NCI-H345 (cell line): ENCODE measurements at places on chromosomes 12 and 14.

DNA sequence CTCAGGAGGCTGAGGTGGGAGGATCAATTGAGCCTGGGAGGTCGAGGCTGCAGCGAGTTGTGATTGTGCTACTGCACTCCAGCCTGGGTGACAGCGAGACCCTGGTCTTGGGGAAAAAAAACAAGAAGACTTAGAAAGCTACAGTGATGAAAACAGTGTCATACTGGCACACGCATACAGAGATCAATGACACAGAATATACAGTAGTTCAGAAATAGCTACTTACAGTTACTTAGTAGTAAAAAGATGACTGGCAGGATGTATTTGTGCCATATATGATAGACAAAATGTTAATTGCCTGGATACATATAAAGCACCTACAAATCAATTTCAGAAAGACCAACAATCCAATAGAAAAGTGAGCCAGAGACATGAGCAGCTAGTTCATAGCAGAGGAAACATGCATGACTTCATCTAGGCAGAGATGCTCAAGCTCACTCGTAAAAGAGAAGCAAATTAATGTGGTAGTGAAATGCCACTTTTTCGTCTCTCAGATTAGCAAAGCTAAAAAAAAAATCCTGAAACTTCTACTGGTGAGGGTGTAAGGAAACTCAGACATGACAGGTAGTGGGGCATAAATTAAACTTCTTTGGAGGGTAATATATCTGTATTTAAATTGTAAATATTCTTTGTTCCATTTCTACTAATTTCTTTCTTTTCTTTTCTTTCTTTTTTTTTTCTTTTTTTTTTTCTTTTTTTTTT is 2.5 kb upstream of the ALDH2 start:
- DNase-seq: no peak

DNA sequence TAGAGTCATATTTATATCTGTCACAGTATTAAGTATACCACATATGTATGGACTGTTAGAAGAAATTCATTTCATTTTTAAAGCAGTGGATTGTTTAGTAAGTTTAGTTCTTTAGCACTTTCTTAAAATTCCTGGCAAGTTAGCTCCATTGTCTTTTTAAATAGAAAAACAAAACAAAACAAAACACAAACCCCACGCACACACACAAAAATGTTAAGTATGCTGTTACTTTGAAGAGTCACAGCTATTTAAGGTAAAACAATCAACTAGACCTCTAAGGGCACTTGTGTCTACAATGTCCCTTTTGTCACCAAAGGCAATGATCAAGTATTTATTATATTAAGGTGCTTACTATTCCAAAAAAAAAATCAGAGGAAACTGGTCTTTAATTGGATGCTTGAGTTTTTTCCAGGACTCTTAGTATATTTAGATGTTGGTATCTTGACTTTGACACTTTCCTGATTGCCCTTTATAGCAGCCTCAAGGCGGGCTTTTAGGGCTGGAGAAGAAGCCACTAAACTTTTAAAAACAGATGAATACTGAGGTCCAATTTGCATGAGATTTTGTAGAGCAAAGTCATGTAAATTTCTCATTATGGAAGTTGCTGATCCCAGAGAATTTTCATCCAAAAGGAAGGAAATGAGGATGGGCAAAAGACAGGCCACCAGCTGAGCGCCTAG is 85.5 kb upstream of the HECTD1 start:
- DNase-seq: no peak

DNA sequence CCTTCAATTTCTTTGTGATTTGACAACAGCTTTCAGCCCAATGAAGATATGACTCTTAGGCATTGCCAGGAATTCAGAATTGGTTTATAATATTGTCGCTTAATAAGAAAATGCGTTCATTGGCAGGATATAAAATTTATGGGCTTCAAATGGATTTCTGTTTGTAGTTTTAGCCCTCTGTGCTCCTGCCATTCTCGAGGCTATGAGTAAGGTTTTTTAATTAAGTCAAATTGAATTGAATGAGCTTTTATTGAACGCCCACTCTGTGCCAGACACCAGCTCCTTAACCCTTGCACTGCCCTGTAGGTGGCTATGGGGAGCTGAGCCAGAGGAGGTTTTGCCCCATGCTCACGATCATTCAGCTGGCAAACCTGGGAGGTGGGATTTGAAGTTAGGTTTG is 115.1 kb downstream of the SLC25A47 start:
- no peak for DNase-seq

DNA sequence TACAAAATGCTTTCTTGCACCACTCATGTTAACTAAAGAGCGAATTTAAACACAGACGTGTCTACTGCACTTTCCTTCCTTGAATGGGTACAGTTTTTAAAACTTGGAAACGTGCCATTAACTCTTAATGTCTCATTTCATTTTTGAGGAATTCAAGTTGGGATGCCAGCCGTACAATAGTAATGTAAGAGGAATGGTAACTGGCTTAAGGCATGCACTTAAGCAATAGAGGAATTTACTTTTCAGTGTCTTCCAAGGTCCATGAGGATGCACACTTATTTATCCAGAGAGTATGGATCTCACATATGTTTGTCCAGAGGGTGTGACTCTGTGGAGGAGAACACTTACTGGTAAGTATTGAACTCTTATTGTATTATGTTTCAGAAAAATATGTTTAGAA is 52.9 kb downstream of the PPP4R4 start:
- no peak for DNase-seq

DNA sequence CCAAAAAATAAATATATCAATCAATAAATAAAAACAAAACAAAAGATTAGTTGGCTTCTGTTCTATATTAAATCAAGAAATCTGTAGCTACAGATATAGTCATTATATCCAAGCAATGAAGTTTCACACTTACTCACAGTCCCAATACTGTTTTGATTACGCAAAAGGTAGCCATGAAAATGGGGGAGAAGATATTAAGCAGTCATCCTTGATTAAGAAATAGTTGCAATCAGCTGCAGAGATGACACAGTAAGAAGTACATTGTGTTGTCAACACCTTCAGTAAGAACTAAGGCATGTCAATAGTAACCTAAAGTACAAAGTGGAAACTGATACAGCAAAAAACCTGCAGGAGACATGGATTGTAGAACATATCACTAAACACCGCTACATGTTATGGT is 11.0 kb upstream of the RHOJ start:
- no peak for DNase-seq
